ENCODE measurements at places on chromosomes 3 and 15.

GRCh38 chr3:160618878-160619277 lies 53.5 kb upstream of the KPNA4 start:
- DNase-seq: no peak

DNA sequence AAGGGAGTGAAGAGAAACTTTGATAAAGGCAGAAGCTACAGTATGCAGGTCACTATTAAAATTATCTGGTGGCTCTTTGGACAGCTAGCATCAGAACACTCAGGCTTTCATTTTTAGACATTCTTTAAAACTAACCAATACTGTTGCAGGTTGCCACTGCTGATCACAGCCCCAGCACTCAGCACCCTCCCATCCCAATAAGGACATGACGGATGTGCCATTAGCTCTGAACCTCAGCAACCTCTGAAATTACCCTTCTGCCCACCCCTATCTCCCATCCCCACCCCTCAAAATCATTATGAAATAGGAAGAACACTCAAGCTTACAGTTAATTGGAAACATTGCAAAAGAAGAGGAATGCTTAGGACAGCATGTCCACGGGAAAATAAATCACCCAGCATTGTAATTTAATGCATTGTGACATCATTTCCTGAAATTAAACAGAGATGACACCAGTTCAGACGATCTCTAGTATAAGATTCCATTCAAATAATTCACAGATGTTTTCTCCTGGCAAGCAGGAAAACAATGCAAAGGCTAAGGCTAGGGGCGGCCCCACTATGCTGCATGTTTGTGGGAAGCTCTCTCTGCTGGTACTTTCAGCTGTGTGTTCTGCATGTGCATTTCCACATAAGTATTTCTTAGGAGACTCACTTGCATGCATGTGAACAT lies 71.6 kb downstream of the MEIS2 start:
- DNase-seq: no peak

- DNase-seq: peak; percentile 25
Measured at GRCh38 chr15:99249270-99249841, at the start of gene TTC23. TSS of gene TTC23 (minus strand) at chr15:99249581. CDS start at chr15:99228712, 20,869 bp downstream.

DNA sequence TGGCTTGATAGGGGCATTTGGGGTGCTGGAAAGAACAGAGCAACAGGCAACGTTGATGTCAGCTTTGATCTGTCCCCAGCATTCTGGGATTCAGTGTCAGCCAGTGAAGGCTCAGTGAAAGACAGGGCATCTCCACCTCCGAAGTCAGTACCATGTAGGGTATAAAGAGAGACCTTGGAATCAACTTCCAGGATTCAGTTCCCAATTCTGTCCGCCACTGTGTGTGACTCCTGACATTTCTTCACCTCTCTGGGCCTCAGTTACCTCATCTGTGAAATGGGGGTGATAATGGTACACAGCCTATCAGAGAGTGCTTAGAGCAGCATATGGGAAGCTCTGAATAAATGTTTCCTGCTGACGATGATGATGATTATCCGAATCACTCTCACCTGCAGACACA lies 55.6 kb upstream of the FLNB start:
- no peak for DNase-seq

- no peak for DNase-seq
Measured at GRCh38 chr15:47685141-47685870, 32.0 kb upstream of the SEMA6D start.

- DNase-seq: no peak
Measured at GRCh38 chr3:47007482-47008233, 28.2 kb downstream of the NBEAL2 start.

DNA sequence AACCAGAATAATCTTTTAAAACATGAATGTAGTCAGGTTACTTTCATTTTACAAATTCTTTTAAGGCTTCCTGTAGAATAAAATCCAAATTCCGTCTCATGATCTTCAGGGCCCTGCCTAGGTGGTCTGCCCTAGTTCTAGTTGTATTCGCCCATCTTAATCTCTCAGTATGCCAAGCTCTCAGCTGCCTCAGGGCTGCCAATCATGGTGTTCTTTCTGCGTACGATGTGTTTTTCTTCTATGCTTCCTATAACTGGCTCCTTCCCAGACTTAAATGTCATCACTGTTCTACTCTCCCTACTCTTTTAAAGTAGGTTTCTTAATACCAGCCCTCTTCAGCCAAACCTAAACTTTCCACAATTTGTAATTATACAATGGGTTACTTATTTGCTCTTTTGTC lies 107.4 kb downstream of the GREM1 start:
- DNase-seq: no peak

DNA sequence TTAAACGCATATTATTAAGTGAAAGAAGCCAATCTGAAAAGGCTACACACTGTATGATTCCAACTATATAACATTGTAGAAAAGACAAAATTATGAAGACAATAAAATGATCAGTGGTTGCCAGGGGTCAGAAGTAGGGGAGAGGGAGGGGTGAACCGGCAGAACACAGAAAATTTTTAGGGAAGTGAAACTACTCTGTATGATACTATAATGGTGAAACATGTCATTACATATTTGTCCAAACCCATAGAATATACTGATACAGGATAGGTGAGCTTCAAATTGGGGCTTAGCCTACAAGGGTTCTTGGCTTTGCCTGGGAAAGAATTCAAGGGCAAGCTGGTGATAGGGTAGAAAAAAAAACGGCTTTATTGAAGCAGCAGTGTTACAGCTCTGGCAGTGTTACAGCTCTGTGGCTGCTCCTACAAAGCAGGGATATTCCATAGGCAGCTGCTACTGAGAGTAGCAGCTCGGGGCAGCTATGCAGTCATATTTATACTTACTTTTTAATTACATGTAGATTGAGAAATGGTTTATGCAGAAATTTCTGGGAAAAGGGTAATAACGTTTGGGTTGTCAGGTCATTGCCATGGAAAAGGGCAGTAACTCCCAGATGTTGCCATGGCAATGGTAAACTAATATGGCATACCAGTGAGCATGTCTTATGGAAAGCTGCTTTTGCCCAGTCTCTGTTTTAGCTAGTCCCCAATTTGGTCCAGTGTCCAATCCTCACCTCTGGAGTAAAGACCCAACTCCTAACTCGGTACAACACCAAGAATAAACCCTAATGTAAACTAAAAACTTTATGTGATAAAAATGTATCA lies 125.1 kb upstream of the SLC25A36 start:
- no peak for DNase-seq

- DNase-seq: no peak
Measured at GRCh38 chr3:157500232-157500631, 3.0 kb downstream of the VEPH1 start.

DNA sequence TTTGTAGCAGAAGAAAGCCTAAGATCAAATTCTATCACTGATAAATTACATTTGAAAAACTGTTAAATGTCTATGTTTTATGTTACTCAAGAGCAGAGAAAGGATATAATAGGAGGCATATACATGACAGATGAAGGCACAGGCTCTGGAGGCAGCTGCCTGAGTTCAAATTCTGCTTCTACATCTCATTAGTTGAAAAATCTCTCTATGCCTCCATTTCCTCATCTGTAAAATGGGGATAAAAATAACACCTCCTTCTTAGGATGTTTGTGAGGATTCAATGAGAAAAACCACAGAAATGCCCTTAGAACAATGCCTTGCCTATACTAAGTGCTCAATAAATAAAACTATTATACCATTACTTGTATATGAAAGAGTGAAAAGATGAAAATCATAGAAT lies 21.0 kb downstream of the TP53BP1 start:
- DNase-seq: no peak

DNA sequence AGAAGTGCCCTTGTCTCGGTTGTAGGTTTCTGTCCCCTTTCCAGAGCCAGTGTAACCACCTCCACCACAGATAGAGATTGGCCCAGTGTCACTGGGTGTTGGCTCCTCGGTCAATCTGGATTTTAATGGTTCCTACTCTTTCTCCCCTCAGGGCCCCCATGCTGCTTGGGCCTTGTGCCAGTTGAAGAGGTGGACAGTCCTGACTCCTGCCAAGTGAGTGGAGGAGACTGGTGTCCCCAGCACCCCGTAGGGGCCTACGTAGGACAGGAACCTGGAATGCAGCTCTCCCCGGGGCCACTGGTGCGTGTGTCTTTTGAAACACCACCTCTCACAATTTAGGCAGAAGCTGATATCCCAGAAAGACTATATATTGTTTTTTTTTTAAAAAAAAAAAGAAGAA lies 75.2 kb downstream of the BOC start:
- DNase-seq: no peak

DNA sequence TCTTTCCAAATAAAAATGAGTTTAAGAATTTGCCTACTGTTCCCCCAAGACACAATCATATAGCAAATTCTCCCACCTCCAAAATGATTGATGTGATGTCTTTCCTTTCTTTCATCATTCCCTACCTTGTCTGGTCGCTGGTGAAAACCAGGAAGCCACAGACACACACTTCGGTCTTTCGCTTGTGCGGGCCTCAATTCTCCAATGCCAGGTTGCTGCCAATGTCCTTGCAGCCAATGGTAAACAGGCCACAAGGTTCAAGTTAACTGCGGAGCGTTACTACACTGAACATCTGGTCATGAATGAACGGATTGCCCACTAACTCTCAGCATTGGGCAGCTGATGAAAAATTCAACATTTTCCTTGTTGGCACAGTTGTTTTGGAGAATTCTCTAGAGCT lies 192.2 kb downstream of the FOXP1 start:
- peak; percentile 66 for DNase-seq

GRCh38 chr15:65132878-65133547 lies 595 bp downstream of the PDCD7 start:
- DNase-seq: peak; percentile 37

DNA sequence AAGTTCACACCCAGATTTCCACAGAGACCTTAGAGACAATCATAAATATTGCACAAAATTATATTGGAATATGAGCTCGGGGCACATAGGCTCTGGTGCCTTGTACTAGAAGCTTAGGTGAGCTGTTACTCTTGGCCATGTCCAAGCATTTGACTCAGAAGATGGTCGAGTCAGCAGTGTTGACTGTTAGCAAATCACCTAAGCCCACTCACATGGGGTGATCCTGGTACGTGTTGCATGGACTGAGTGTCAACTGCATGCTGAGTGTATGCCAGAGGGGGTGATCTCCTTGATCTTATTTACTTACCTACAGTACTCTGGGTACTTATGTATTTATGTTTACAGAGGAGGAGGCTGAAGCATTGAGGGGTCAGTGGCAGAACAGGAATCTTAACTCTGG lies 14.0 kb downstream of the SMAD3 start:
- DNase-seq: no peak

DNA sequence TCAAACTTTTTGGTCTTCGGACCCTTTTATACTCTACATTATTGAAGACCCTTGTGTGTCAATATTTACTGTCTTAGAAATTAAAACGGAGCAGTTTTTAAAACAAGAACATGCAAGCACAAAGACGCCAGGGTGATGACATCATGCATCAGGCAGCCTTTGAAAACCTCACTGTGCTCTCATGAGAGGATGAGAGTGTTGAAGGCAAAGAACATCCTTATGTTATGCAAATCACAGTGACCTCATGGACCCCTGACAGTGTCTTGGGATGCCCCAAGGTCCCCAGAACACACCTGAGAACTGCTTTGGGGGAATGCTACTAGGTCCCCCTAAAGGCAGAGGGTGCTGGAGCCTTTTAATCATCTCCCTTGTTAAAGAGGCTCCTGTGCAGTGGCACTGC lies 51.6 kb downstream of the CHDH start:
- DNase-seq: no peak

GRCh38 chr15:101121511-101122090 lies 130.2 kb downstream of the CHSY1 start:
- peak; percentile 70 for DNase-seq

GRCh38 chr15:63752075-63752684 lies 81.6 kb downstream of the HERC1 start:
- peak; percentile 61 for DNase-seq

GRCh38 chr3:78887547-78888011 lies 880.2 kb downstream of the ROBO1 start:
- DNase-seq: no peak

- DNase-seq: no peak
Measured at GRCh38 chr3:160773722-160774121, 17.7 kb downstream of the PPM1L start.

GRCh38 chr15:33200903-33201302 lies 6.4 kb upstream of the FMN1 start:
- DNase-seq: no peak

DNA sequence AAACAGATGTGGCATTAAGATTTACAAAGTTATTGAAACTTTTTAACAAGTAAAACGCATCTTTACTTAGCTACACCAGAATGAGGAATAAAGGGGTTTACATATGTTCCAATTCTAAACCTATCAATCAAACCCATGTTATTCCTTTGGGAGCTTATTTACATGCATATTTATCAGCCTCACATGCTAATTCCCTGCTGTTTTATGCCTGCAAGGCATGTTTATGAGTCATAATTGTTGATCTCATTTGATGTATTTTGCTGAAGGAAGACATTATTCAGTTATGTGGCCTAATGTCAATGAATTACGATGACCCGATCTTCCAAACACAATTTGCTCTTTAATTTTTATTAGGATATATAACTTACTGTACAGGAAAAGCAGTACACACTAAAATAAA lies 272.9 kb downstream of the TBC1D5 start:
- no peak for DNase-seq

GRCh38 chr3:14374444-14374883 lies 27.9 kb upstream of the SLC6A6 start:
- DNase-seq: no peak

DNA sequence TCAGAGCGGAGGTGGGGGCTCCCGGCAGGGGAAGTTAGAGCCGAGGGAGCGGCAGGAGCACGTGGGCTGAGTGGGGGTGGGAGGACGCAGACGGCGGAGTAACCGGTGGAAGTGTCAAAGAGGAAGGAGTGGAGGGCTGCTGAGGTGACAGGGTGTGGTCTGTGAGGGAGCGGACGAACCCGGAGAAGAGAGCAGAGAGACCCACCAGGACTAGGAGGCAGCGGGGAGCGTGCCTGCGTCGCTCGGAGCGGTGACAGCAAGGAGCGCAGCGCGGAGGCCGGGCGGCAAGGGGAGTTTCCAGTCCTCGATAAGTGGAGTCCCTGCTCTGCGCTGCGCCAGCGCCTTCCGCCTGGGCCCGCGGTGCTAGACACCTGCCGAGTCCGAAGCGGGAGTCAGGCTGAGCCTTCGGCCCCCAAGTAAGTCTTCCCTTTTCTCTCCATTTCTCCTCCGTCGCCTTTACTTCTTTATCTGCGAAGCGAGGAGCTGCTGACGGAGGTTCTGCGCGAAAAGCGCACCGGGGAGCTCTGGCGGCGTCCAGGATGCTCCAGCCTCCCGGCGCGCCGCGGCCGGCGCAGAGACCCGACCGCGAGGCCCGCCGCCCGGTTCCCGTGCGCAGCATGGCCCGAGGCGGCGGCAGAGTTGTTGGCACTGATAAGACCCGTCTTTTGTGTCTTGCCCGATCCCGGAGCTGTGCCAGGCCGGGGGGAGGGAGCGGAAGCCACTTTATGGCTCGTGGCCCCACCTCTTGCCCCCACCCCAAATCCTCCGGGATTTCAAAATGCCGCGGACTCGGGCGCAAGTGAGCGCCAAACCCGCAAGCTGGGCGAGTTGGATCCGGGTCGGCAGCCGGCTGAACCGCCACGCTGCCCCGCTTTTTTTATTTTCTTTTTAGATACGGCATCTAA lies 533.0 kb upstream of the SEMA6D start:
- peak; percentile 2 for DNase-seq

Data from HL-60 (cell line).